ENCODE measurements at places on chromosomes 5 and 9.

DNA sequence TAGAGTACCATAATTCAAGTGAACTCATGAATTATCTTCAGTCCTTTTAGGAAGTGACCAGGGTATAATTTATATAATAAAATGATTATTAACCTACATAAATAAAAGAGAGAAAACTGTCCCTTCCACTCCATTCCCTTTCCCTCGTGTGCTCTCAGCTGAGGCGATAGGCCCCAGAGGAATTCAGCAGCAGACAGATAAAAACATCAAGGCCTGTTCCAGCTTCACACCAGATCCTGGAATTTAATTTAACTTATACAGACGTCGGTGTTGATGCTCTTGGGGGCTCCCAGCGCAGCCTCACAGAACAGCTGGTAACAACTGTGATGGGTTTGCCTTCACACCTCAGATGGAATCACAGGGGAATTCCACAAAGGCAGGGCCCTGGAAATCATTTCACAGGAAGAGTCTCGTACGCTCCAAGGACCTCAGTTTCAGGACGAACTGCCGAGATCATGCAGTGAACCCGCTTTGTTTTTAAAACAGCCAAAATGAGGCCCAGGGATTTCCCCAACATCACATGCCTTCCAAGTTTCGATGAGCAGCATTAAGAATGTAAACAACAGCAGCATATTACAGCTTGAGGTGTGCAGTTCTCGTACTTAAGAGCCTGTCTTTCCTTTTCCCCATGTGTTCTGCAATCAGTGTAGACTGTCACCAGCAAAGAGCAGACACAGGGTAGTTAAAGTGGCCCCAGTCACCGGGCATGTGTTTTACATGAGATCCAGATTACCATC is 73.6 kb upstream of the ALDH1B1 start:
- no peak for DNase-seq

- no peak for DNase-seq
Measured at GRCh38 chr9:116589392-116590354, 97.4 kb upstream of the TRIM32 start.

DNA sequence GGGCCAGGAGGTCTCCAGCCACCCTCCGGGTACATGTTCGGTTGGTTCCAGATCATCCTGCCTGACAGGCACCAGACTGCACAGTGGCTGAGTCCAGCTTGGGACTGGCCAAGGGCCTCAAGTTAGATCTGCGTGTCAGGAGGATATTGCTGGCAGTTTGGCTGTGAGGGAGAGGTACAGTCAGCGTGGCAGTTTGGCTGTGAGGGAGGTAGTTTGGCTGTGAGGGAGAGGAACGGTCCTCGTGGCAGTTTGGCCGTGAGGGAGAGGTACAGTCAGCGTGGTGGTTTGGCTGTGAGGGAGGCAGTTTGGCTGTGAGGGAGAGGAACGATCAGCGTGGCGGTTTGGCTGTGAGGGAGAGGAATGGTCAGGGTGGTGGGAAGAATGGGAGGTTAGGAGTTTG is 39.0 kb downstream of the CACNA1B start:
- no peak for DNase-seq

GRCh38 chr5:169735913-169736312 is 98.8 kb downstream of the DOCK2 start:
- no peak for DNase-seq

DNA sequence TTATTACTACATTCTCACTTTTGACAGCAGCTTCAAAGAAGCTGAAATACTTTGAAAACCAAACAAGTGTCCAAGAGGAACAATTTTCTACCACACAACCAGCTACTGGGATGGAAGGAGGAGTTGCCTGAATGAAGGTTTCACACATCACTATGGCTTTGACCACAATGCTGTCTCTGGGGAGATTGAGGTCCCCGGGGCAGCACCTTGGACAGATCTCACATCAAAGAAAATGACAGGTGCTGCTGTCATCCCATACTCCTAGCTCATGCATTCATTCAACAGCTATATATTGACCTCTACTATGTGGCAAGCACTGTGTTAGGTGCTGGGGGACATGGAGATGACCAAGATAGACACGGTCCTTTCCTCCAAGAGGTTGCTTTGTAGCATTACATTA is 233.2 kb upstream of the RASEF start:
- no peak for DNase-seq

DNA sequence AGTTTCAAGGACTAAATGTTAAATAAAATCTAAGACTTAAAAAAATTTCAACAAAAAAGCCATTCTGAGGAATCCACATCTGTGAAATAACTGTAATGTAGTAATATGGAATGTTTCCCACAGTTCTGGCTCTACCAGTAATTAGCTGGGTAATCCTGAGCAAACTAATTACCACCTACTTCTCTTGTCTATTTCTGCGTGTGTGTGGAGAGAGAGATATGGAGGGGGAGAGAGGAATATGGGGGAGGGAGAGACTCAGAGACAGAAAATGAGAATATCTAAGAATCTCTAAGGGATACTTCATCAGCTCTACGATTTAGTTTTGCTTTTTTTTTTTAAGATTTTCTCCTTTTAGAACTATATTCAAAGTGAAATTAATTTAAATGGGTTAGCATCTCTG is 28.0 kb downstream of the TBCA start:
- no peak for DNase-seq

DNA sequence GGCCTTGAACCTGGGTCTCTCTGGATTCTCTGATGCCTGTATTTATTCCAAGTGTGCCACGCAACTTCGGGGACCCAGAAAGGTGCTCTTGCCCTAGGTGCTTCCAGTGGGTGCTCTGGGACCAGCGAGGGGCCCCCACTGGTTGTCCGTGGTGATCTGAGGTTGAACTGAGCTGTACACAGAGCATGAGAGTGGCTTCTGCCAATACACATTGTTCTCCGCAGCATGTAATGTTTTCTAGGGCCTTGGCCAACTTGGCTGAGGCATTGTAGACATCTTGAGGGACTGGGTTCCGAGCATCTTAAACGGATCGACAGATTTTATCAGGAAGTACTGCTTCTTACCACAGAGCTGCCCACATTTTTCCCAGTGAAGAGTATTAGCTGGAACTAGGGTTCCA is 117.9 kb downstream of the MTX3 start:
- no peak for DNase-seq

- no peak for DNase-seq
Measured at GRCh38 chr5:150658121-150658520, 2.9 kb upstream of the MYOZ3 start.

GRCh38 chr9:113012492-113012891 is 500 bp upstream of the ZNF883 start:
- DNase-seq: no peak

GRCh38 chr5:20040901-20041300 is 52.9 kb upstream of the CDH18 start:
- no peak for DNase-seq

- no peak for DNase-seq
Measured at GRCh38 chr9:111297066-111297824, 32.8 kb downstream of the OR2K2 start.

GRCh38 chr5:55877655-55878054 is 26.5 kb downstream of the IL31RA start:
- no peak for DNase-seq

GRCh38 chr5:171826132-171826531 is 40.5 kb downstream of the SMIM23 start:
- no peak for DNase-seq

DNA sequence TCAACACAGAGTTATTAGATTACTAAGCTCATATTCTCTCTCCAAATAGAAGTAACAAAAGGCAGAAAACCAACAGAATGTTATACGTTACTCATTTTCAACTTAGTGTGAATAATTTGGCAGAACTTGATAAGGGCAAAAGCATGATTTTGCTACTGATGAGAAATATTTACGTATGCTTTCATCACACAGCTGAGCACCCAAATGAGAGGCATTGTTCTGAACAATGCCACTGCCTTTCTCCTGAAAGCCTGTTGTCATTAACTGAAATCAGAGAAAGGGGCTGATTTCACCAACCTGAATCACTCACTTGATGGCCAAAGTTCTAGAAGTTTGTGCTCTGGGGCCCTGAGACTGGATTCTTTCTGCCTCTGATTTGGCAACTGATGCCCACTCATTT is 367.5 kb upstream of the PTGER4 start:
- DNase-seq: no peak

- no peak for DNase-seq
Measured at GRCh38 chr5:104126980-104127379, 564.4 kb upstream of the NUDT12 start.
